ENCODE measurements at places on chromosomes 16 and 17. TPM values are rescaled to one million over a fixed set of nuclear protein-coding genes. Genes with fewer than 3 reads are reported as not detected.

The FOXN1 gene
- 0.14 TPM for total RNA-seq

The TSC2 gene
- 164 TPM for total RNA-seq

The PRAC1 gene
- total RNA-seq = 4.4 TPM

The MPHOSPH6 gene
- total RNA-seq = 5.0 TPM

The ZPBP2 gene
- 0.27 TPM for total RNA-seq

The MYLK3 gene
- total RNA-seq = not detected

The TBC1D3G gene
- total RNA-seq = not detected

Measured in transverse colon (tissue), 4 donors.